ENCODE measurements at places on chromosomes 4 and X.

DNA sequence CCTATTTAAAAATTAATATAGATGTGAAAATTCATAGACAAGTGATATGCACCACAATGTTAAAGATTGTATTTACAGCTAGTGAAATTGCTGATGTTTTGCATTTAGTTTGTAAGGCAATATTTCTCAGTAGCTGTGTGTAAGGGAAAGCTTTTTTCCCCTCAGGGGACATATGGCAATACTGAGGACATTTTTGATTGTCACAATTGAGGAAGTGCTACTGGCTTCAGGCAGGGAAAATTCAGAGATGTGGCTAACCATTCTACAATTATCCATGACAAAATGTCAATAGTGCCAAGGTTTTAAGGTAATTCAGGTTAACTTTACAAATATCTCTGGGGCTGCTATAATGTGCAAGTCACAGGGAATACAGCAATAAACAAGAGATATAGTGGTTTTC is 66.1 kb upstream of the IL15 start:
- DNase-seq = no peak

GRCh38 chr4:104352211-104352610 is 142.5 kb downstream of the CXXC4 start:
- no peak for DNase-seq

GRCh38 chrX:13298836-13299235 is 21.0 kb downstream of the ATXN3L start:
- no peak for DNase-seq

- no peak for DNase-seq
Measured at GRCh38 chr4:119570401-119570800, 58.2 kb downstream of the PDE5A start.

DNA sequence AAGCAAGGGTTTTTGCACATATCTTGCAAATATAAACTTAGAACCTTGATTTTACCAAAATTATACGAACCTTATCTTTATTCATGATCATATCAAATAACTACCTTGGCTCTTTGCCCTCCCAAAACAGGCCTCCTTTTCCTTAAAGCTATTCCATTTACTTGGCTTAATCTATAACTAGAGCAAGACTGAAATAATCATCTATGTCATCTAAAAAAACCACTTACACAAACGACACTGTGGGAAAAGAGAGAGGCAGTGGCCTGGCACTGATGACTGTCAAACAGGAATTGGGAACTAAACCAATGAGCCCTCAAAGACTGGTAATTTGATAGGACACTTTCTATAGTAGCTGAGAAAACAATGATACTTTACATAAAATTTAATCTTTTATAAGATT is 11.7 kb upstream of the PTPN13 start:
- no peak for DNase-seq

- no peak for DNase-seq
Measured at GRCh38 chr4:58265734-58266133, 1155.5 kb upstream of the IGFBP7 start.

GRCh38 chrX:153465691-153466380 is 4.5 kb downstream of the HAUS7 start:
- no peak for DNase-seq
